ENCODE measurements at places on chromosomes 4 and X. TPM values are rescaled to one million over a fixed set of nuclear protein-coding genes. Genes with fewer than 3 reads are reported as not detected.

DNA sequence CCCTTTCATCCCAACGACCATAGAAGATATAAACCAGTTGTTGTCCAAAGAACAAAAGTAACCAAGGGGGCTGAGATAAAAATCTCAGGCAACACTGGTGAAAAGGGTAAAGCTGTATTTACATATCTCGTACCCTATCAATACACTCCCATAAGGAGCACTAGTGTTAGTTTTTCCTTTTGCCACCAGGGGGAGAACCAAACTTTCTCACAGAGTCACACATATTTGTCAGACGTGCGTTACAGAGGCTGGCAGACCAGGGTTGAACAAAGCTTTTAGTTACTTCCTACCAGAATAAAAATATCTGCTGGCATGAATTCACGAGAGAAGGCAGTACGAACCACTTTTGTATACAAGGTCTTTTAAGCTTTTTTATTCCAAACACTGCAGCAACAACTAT is 88.3 kb downstream of the AMELX start:
- DNase-seq: peak; percentile 56

GRCh38 chr4:4425696-4426095 is 38.8 kb downstream of the NSG1 start:
- no peak for DNase-seq

- DNase-seq: no peak
These were observed 33.5 kb upstream of the ITM2A start for GRCh38 chrX:79400623-79401022.

The PPA2 gene
- total RNA-seq: 97.3 TPM

DNA sequence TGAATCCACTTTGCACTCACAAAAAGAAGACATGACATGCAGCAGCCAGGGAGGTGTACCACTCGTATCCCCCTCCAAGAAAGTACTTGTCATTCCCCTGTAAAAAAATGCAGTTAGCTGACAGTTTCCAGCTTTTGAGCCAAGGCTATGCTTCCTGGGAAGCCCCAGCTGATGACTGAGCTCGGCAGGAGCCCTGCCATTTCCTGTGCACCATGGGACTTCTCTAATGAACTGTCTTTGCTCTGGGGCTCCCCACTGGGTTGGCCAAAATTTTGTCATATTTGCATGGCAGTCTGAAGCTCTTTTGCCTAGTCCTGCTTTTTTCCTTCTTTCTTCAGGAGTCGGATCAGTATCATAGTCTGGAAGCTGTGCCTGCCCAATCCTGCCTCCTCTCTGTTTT is 104.5 kb upstream of the MAOA start:
- DNase-seq: no peak

The GLUD2 gene
- total RNA-seq: 0.53 TPM

The TRIM60 gene
- not detected for total RNA-seq

- no peak for DNase-seq
These were observed 63.5 kb downstream of the PDK3 start for GRCh38 chrX:24528605-24529004.

DNA sequence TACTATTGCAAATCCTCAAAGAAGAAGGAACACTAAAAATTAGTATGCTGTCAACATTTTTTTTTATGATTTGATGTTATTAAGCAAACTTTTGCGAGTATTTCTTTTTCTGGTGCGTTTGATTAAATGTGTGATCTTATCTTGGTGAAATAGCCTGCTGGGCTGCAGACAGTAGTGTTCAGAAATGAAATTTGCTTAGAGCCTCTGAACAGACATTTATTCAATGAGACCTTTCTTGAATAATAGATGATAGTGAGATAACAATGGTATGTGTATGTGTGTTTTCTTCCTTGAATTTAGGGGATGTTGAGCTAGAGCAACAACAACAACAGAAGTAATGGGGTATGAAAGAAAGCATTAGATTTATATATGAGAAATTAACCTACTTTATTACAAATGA is 12.7 kb downstream of the ADGRL3 start:
- no peak for DNase-seq

- DNase-seq: peak; percentile 34
These were observed 547.8 kb upstream of the PCDH7 start for GRCh38 chr4:30172416-30172815.

- DNase-seq: no peak
These were observed 44.0 kb downstream of the ADRA2C start for GRCh38 chr4:3810111-3810680.

DNA sequence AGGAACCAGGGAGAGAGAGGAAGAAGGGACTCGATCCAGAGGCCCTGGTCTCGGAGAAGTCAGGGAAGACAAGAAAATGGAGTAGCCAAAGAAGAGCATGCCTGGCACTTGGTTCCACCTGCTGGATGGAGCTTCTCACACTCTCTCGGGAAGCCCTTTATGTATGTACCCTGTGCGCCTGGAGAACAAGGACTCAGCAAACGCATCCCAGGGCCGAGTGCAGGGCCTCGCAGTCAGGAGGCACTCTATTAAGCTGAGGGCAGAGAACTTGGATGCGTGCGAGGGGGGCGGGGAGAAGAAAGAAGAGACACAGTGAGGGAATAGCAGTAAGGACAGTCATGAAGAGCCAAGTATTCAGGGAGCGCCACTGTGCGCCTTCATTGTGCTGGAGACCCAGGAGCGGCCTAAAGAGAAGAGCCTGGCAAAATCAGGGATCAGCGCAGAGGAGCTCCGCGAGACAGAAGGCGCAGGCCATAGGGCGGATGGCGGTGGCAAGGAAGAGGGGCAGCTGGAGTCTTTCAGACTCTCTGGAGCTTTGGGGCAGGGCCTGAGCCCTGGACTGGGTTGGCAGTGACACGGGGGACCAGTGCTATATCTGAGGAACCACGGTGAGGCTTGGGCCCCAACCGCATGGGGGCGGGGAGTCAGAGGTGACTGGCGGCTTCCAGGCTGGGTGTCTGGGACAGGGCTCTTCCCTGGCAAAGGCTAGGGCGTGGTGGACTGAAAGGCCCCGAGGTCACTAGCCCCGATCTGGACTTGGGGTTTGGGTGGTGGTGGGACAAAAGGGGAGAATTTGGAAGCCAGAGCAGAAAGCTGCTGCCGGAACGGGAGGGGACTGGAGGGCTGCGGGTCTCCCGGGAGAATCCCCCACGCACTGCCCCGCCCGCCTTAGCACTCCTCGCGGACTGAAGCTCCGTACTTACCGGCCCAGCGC is 1.9 kb upstream of the SEPTIN6 start:
- DNase-seq: no peak

DNA sequence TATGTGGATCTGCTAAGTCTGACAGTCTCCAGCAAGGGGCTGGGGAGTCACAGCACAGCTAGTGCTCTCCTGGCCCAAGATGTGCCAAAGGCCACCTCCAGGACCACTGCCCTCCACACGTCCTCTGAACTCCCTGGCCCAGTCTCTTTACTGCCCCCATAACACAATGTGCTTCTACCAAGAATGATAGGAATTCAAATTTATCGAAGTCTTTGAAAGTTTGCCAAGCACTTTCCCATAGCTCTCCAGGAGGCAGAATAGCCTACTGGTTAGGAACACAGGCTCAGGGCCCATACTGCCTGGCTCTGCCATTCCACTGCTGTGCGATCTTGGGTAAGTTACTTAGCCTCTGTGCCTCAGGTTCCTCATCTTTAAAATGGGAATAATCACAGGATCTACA is 86.7 kb downstream of the NHSL2 start:
- no peak for DNase-seq

DNA sequence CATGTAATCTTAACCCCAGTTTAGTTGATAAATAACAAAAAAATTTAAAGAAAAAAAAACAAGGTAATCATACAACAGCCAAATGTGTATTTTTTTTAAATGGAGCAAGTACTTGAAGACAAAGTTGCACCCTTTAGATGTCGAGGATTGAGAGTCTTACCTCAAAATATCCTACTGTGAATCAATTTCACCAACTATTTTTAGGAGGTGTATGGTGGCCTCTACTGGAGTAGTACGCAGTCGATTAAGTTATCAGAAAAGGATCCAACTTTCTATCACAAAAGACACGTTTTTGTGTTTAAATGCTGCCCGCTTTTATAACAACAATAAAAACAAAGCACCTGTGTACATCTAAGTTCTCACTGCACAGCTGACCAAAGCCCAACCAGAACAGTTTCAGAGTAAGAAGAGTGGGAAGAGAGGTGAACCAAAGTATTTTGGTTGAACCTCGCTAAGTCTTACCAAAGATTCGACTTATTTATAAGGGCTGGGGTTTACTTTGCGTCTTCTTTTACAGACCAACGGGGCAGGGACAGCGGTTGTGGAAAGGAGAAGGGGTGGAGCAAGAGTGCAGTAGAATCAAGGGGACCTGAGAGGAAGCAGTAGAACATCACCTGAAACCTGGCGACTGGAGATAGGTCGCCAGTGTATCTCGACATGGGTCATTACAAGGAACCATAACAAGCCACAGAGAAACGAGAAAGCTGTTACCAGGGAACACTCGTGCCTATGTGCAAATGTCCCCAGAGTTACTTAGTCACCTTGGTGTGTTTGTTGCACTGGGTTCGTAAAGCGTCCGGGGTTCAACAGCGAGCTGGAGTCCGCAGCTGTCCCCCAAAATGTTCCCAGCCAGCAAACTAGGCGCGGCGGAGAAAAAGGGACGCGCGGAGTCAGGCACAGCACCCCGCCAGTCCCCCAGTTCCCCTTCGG is 1.1 kb downstream of the RPS6KA6 start:
- DNase-seq: no peak

DNA sequence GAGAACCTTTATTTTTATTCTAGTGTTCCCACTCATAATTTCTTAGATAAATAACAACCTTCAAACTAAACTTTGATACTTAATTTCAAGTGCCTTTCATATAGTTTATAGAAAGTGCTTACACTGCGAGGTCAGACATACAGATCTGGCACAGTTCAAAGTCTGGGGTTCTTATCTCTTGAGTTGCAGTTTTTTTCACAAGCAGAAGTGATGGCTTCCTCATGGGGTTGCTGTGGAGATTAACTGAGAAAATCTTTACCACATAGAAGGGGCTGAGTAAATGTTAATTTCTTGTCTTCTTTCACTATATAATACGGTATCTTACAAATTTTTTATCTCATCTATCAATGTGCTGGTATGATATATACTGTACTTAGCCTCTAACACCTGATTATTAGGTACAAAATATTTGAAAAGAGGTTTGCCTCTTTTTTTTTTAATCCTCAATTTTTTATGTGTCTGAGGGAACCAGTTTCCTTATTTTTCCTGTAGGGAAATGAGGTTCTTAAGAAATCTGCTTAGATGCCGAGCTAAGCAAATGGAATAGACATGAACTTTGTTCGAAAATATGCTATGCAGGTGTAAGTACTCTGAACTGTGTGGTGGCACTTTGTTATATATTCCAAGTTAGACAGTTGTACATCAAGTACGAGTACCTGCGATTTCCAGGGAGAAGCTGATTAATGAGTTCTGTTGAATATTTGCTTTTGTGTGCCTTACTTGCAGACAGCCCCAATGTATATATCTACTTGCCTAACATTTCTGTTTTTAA is 3.3 kb downstream of the ING2 start:
- DNase-seq: no peak

Data from bronchial epithelial cell (primary cell).